ENCODE measurements at places on chromosomes 1 and 21. TPM values are rescaled to one million over a fixed set of nuclear protein-coding genes. Genes with fewer than 3 reads are reported as not detected.
A peak's percentile ranks its signal among the peaks of the same experiment; 100 is the strongest.

- no peak for DNase-seq
Measured at GRCh38 chr1:212291505-212292134, 6.4 kb downstream of the PPP2R5A start.

DNA sequence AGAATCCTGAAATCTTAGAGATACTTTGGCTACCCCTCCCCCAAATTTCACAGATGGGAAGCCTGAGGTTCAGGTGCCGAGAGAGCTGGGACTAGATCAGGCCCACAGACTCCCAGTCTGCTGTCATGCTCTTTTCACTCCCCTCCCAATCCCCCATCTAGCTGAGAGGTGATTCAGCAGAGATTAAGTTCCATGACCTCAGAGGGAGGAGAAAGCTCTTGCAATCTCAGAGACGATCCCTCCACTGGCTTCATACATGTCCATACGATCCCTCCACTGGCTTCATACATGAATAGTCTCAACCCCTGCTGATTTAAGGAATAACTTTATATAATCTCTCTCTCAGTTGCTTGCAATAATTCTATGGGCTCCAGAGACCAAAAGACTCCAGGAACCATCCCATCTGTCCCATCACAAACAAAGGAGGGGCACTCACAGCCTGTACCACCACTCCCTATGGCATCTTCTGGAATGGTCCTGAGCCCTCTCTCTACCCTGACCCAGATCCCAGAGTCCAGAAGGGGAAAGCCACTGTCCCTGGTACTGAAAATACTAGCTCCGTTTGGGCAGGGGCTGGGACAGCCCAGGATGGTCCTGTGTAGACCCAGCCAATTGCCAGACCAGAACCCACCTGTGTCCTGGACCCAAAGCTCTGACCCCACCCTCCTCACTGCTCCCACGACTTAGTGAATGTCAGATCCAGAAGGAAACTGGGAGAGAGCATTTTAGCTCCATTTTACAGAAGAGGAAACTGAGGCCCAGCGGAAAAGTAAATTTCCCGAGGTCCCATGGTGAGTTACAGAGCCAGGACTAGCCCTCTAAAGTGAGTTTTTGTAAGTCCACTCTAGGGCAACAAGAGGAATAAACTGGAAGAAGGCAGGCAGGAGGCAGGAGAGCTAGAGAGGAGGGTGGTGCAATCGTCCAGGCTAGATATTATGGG is 27.1 kb downstream of the RIMS3 start:
- no peak for DNase-seq

- DNase-seq: no peak
Measured at GRCh38 chr1:222232842-222233241, 315.1 kb downstream of the HHIPL2 start.

The BARHL2 gene
- not detected for total RNA-seq

The KCNT2 gene
- 0.53 TPM for total RNA-seq

The PTGS2 gene
- total RNA-seq: 0.63 TPM

DNA sequence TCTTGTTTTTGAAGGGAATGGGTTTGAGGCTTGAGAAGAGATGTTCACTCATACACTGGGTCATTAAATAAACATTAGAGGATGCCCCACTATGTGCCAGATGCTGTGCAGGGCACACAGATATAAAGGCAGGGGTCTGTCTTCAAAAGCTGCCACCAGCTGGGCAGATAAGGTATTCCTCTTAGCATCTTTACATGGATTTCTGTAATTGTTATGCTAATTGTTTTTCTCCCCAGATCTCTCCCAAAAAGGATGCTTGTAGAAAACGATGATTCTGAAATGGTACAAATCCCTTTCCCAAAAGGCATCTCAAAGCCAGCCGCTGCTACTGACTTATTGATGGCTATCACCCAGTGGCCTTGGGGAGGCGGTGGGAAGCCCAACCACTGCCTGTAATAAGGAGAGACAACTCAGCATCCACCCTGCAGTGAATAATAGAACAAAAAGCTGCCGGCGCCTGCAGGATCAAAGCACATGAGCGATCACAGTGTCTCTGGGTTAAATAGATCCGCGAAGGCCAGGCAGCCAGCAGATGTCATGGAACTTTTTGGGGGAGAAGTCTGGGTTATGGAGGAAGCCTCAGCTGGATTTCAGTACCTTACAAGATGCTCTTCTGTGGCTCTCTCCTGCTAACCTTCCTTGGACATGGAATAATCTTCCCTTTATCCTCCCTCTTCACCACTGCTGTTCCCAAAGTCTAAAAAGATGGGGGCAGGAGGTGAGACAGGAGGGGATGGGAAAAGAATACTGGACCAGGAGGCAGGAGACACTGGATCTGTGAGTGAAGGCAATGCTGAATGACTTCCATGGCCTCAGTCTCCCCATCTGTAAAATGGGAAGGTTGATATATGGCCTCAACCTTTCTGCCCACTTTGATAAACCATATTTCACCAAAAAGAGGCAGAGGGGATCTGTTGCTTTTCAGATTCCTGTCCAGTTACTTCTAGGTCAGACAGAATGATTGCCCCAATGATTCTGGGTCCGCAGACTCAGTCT is 54.8 kb upstream of the CD34 start:
- no peak for DNase-seq

The KLHDC8A gene
- total RNA-seq: not detected

DNA sequence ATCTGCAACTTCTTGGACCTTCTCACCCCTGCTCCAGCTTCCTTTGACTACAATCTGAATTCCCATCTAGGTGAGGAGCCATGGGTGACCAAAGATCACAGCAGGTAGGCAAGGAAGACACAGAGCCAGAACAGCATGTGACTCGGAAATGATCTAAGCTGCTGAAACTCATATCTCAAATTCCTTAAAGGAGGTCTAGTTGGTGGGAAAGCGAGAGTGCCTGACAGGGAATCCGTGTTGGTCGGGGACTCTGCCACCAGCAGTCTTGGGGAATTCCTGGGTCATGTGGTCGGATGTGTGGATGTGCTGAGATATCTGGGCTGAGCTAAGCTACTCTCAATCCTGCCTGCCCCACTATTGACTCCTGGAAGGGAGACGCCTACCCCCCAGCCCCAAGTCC is 3.2 kb upstream of the NUAK2 start:
- no peak for DNase-seq

GRCh38 chr1:117695796-117696490 is 90.1 kb downstream of the TENT5C start:
- DNase-seq: no peak

The CBR1 gene
- total RNA-seq: 80.2 TPM

GRCh38 chr21:43330306-43330881 is 96.5 kb downstream of the SIK1 start:
- no peak for DNase-seq

The RAD54L gene
- total RNA-seq: 44.8 TPM

GRCh38 chr21:17536381-17536780 is 23.5 kb downstream of the CXADR start:
- DNase-seq: no peak

DNA sequence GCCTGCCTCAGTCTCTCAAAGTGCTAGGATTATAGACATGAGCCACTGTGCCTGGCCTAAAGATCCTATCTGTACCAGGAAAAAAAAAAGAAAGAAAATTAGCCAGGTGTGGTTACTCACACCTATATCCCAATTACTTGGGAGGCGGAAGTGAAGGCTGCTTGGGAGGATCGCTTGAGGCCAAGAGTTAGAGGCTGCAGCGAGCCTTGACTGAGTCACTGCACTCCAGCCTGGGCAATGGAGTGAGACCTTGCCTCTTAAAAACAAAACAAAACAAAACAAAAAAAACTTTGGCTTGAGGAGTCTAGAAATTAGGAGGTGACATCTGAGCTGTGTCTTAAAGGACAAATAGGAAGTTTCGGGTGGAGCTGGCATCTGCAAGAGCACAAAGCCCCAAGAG is 38.7 kb upstream of the KIF26B start:
- no peak for DNase-seq

The DNAJC28 gene
- total RNA-seq: 1.3 TPM

DNA sequence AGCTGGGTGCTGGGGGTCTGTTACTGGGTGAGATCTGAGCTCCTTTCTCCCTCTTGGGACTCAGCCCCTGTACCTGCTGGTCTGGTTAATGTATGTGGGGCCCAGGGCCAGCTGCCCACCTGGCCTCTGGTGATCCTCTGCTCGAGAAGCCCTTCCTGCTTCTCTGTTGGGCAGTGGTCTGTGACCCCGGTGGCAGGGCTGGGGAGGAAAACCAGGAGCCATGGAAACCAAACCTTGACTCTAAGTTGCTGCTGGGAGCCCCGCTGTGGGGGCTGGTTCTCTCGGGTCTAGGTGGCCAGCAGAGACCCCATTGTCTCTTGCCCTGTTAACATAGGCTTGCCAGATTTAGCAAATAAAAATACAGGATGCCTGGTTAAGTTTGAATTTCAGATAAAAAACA is 1.3 kb downstream of the PADI1 start:
- DNase-seq: no peak

The AJAP1 gene
- not detected for total RNA-seq

- DNase-seq: no peak
Measured at GRCh38 chr1:219503604-219504003, 109.3 kb downstream of the ZC3H11B start.

GRCh38 chr21:44345495-44345894 is 6.3 kb upstream of the CFAP410 start:
- no peak for DNase-seq

The LCE1D gene
- not detected for total RNA-seq

- no peak for DNase-seq
Measured at GRCh38 chr1:208540724-208541123, 296.5 kb upstream of the PLXNA2 start.

GRCh38 chr1:35390600-35391494 is 122.3 kb downstream of the ZMYM4 start:
- DNase-seq: no peak

The SPOCD1 gene
- 14.6 TPM for total RNA-seq

DNA sequence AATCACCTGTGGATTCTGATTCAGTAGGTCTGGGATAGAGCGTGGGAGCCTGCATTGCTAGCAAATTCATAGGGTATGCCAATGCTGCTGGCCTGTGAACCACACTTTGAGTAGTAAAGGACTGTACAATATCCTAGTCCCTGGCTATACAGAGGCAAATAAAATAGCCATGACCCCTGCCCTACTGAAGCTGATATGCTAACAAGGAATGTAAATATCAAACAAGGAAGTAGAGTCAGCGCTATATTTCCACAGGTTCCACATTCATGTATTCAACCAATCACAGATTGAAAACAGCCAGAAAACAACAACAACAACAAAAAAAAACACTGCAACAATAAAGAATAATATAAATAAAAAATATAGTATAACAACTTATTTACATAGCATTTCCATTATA is 77.8 kb downstream of the TM2D1 start:
- DNase-seq: no peak

- DNase-seq: no peak
Measured at GRCh38 chr1:89812992-89813391, 7.8 kb upstream of the LRRC8D start.

The NHLH1 gene
- total RNA-seq: 0.26 TPM

The PRAMEF1 gene
- not detected for total RNA-seq

The SLAMF1 gene
- not detected for total RNA-seq

- no peak for DNase-seq
Measured at GRCh38 chr1:211581526-211581925, 2.6 kb upstream of the SLC30A1 start.

GRCh38 chr1:200038981-200039848 is 11.7 kb downstream of the NR5A2 start:
- peak; percentile 38 for DNase-seq

The HES3 gene
- total RNA-seq: not detected

- DNase-seq: peak; percentile 79
Measured at GRCh38 chr1:74733604-74734484, 892 bp downstream of the TYW3 start.

The ACTN2 gene
- not detected for total RNA-seq

GRCh38 chr1:40023379-40023944 is 17.1 kb upstream of the CAP1 start:
- no peak for DNase-seq

The MT1HL1 gene
- total RNA-seq: not detected

DNA sequence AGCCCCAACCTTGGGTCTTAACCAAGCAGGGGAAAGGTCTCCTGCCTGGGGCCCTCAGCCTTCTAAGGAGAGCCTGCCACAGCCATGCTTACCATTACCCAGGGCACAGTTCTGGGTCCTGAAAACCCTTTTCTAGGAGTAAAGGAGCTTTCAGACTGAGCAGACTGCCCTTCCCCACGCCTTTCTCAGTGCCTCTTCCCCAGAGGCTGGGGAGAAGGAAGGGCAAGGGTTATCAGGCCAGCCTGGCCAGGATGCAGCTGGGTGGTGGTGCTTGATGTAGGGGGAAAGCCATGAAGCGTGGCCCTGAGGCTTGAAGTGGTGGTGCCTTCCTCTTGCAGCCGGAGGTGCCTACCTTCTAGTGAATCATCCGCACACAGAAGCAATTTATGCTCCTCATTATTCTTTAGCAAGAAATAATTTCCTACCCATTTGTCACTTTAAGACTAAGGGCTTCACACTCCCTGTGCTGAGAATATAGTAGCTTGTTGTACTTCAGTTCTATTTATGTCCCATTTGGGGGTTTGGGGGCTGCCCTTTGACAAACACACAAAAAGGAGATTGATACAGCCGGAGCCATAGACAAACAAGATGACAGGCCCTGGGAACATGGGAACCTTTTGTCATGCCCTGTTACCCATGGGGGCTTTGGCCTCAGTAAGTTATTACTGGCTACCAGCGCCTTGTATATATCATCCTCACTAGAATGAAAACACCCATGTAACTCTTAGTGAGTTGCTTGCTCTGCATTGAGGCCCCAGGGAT is 40.7 kb downstream of the MAN1C1 start:
- DNase-seq: no peak

- DNase-seq: peak; percentile 83
Measured at GRCh38 chr1:176211396-176212165, 4.5 kb upstream of the COP1 start.

The NUCKS1 gene
- total RNA-seq: 319 TPM

The ADSS2 gene
- total RNA-seq: 63.1 TPM

DNA sequence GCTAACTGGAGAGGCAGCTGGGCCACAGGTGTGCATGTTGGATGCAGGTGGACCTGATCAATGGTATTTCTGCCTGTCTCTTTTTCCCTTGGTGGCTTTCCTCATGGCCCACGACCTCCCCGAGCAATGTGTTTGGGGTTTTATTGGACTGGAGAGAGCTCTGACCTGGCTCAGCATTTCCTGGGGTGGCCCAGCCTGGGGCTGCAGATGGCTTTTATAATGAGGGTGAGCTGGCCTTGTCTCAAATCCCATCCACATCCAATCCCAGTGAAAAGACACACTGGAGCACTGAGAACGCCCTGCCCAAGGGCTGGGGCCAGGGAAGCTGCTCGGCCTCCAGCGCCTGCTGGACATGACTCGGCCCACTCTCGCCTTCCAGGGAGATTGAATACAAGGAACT is 44.1 kb downstream of the SIM2 start:
- no peak for DNase-seq

- no peak for DNase-seq
Measured at GRCh38 chr1:192830595-192831246, 21.9 kb downstream of the RGS2 start.

The TNFAIP8L2 gene
- total RNA-seq: not detected

The S100A5 gene
- 11.1 TPM for total RNA-seq

- peak; percentile 15 for DNase-seq
Measured at GRCh38 chr1:196608390-196609369, at the start of gene KCNT2. Gene KCNT2, minus strand, starts transcription at chr1:196608440. Its CDS starts 131 bp downstream, at chr1:196608309.

All from PC-9 (cell line).